ENCODE measurements at places on chromosomes 3 and 15.

GRCh38 chr3:142982038-142982773 is 18.7 kb upstream of the PAQR9 start:
- no peak for DNase-seq

- no peak for DNase-seq
These were observed 11.2 kb downstream of the APBA2 start for GRCh38 chr15:28896951-28897350.

- no peak for DNase-seq
These were observed 89.1 kb downstream of the LRRC28 start for GRCh38 chr15:99340347-99340746.

GRCh38 chr3:39317571-39318169 is 11.8 kb upstream of the CCR8 start:
- DNase-seq: no peak

DNA sequence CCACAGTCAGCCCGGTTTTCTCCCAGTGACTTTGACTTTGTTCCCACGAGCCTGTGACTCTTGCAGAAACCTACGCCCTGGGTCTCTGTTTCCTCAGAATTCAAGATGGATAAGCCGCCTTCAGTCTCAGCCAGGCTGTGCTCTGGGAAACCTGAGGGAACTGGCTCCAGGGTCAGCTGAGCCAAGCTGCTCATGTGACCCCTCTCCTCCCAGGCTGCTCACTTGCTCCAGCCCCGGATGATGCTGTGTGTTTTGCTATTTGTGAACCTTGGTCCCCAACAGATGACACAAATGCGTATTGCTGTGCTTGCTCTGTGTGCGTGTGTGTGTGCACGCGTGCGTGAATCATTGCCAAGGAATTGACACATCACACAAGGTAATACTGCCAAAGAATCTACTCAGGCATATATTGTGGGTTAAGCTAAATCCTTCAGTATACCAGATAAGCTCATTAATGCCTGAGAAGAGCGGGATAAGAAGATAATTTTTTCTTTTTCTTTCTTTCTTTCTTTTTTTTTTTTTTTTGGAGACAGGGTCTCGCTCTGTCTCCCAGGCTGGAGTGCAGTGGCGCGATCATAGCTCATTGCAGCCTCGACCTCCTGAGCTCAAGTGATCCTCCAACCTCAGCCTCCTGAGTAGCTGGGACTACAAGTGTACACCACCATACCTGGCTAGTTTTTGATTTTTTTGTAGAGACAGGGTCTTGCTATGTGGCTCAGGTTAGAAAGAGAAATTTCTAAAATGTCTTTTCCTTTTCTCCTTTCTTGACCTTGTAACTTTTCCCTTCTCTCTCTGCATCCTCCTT is 29.2 kb upstream of the UMPS start:
- no peak for DNase-seq

DNA sequence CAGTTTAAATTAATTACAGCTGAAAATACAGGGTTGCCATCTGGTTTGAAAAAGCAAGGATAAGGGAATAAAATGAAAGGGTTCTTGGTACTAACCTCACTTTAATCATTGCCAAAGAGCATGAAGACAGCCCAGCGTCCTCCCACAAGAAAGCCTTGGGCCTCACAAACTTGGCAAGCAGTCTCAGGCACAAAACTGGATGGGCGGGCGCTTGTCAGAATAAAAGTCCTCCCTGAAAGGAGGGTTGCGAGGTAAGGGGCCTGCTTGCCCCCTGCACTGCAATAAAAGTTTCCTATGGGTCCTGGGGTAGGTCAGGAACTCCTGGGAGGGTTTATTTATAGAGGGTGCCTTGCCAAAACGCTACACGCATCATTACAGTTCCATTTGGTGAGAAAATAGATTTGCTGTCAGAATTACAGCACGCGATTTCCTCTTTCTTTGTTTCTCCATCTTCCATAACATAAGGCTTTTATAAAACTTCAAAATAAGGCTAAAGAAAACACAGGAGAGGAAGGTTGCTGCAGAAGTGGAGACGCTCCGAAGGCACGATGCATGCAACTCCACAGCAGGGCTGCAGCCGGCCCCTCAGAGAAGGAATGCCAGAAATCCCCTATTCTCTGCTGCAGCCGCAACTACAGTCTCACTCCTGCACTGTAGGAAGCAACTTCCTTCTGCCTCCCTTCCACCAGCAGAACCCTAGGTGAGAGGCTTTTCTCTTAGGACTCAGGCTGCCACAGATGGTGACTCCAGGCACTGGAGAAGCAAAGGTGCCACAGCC is 61.3 kb downstream of the VGLL4 start:
- DNase-seq: no peak

- DNase-seq: no peak
These were observed 107.2 kb upstream of the CLSTN2 start for GRCh38 chr3:139827833-139828232.

- no peak for DNase-seq
These were observed 110.7 kb upstream of the CNTN4 start for GRCh38 chr3:1987980-1988379.

DNA sequence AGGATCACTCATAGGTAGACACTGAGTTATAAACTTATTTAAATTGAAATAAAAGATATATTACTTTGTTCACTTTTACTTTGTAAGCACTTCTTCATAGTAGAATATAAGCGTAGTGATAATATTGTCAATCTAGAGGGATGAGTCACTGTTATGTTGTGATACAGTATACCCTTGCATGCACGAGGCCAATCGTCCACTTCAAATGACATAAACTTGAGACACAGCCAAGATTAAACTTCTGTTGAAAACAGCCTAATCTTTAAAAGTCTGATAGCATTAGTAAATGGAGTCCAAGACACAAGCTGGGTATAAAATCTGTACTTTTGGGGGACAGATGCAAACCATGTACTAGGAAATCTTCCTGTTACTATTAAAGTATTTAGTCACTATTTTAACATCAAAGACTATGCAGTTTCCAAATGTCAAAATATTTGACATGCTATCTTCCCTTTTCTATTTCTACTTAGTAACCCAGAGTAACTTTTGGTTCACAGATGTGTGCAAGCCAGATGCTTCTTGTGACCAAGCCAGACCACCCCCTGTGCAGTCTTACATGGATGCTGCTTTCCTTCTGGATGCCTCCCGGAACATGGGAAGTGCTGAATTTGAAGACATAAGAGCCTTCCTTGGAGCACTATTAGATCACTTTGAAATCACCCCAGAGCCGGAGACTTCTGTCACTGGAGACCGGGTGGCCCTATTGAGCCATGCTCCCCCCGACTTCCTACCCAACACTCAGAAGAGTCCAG is 85.3 kb downstream of the PIK3R4 start:
- no peak for DNase-seq

- no peak for DNase-seq
These were observed 58.6 kb downstream of the SIDT1 start for GRCh38 chr3:113590983-113591382.

- DNase-seq: no peak
These were observed 114.1 kb upstream of the ADAMTS9 start for GRCh38 chr3:64801856-64802255.

GRCh38 chr3:31410411-31410810 is 122.3 kb upstream of the STT3B start:
- no peak for DNase-seq

GRCh38 chr3:138093721-138094120 is 21.7 kb downstream of the DZIP1L start:
- DNase-seq: no peak

- DNase-seq: no peak
These were observed 231.3 kb upstream of the SATB1 start for GRCh38 chr3:18656410-18656809.

DNA sequence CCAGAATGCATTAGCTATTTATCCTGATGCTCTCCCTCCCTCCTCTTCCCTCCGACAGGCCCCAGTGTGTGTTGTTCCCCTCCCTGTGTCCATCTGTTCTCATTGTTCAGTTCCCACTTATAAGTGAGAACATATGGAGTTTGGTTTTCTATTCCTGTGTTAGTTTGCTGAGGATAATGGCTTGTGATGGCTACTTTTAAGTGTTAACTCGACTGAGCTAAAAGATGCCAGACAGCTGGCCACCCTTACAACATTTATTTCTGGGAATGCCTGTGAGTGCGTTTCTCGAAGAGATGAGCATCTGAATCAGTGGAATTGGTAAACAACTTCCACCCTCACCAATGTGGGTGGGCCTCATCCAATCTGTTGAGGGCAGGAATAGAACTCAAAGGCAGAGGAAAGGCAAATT is 24.7 kb upstream of the TM2D3 start:
- no peak for DNase-seq

- DNase-seq: no peak
These were observed 25.6 kb upstream of the LDHAL6B start for GRCh38 chr15:59180945-59181600.
